ENCODE measurements at places on chromosomes 1 and 21.

DNA sequence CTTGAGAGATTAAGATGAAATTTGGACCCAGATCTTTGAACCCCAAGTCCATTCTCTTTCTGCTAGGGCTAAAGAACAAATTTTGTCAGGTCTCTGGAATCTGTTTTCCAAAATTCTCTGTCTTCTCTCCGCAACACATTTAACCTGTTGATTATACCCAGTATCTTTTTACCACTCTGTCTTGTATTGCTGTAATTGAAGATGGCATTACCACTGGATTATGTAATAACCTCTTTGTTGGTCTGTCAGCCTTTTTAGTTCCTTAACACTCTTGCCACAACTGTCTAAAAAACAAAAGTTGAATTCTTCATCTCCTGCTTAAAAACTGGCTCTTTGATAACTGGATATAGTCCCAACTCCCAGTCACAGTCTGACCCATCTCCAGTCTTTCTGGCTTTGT is 3.0 kb downstream of the SRP9 start:
- DNase-seq, result no peak

DNA sequence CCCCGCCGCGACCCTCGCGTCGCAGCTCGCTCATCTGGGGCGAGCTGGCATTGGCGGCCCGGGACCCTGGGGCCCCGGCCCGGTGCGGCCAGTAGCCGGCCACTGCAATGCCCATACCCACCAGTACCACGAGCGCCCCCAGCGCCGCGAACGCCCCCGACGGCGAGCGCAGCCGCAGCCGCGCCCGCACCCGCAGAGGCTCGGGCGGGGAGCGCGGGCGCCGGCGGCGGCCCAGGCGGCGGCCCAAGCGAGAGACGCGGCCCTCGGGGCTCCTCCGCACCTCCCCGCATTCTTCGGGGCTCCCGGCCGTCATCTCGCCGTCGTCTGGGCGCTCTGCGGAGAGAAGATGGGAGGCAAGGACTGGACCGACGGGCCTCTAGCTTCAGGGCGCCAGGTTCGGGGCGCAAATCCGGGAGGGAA is 2.2 kb downstream of the TMEM200B start:
- DNase-seq, result no peak

DNA sequence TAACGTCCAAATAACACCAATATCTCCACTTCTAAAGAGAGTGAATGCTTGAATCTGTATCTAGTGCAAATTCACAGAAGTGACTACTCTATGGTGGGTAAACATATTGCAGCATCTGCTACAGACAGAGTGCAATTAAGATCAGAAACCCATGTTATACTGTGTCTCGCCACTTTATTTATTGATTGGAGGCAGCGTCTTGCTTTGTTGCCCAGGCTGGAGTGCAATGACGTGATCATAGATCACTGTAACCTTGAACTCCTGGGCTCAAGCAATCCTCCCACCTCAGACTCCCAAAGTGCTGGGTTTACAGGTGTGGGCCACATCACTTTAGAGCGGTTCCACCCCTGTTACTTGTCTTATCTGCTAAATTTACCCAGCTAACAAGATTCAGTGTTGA is 57.0 kb downstream of the HLCS start:
- DNase-seq, result no peak

DNA sequence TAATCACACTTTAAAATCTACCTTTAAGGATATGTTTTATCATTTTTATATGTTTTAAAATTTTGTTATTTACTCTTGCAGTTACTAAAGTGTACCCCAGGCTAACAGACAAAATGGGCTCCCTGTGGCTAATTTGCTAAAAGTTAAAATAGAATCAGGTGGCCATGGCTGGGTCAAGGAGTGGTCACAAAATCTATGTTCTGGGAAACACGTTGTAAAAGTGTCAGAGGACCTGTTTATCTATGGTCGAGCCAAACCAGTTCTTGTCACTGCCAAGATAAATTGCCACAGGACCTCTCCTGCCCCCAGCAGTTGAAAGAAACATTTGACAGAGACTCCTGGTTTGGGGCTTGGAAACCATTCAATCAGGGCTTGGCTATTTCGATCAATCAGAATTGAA is 21.2 kb upstream of the TTLL7 start:
- no peak for DNase-seq

GRCh38 chr1:13517193-13517812 is 3.5 kb upstream of the LRRC38 start:
- no peak for DNase-seq

- DNase-seq, result no peak
Observed at GRCh38 chr21:33396436-33396835, 6.8 kb upstream of the IFNGR2 start.

- no peak for DNase-seq
Observed at GRCh38 chr1:182185136-182185535, 123.6 kb upstream of the ZNF648 start.

- DNase-seq, result no peak
Observed at GRCh38 chr21:44654576-44655175, at the start of gene KRTAP12-4. KRTAP12-4 (minus strand) TSS chr21:44654659; CDS start chr21:44654614, 45 bp downstream.

DNA sequence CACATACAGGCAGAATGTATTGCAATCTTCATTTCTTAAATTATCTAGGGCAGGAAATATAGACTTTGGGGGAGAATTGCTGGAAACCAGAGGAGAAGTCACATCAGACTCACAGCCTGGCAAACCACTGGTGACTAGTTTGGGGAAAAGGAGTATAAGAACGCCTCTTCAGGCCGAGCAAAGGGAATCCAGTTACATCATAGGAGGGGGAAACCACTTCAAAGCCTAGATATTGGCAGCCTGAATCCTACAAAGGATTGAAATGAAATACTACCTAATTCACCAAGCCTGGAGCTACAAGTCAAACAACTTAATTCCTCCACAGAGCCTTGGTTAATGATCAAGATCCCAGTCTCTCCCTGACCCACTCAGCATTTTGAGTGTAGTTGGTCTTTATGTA is 121.7 kb downstream of the SLC30A10 start:
- no peak for DNase-seq

- DNase-seq, result no peak
Observed at GRCh38 chr1:91226741-91227140, 177.9 kb downstream of the HFM1 start.

DNA sequence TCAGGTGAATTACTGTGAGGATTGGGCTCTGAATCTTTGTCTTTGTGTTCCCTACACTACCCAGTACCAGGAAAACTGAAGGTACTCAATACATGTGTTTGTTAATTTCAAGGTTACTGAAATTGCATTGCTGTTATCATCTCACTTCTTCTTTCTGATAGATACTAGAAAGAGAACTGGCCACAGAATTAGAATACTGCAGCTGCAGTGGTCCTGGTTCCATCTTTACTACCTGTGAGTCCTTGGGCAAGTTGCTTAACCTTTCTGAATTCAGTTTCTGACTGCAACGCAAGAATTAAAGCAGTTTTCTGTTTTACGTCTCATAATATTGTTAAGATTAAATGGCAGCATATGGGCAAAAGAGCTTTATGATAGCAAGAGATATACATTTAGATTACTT is 263.5 kb downstream of the LMO4 start:
- no peak for DNase-seq

- no peak for DNase-seq
Observed at GRCh38 chr1:78640462-78640861, 9.2 kb upstream of the IFI44 start.

GRCh38 chr1:57586842-57587241 is 163.0 kb upstream of the DAB1 start:
- DNase-seq, result no peak

GRCh38 chr1:28735961-28736449 is 735 bp upstream of the YTHDF2 start:
- no peak for DNase-seq

- DNase-seq, result no peak
Observed at GRCh38 chr1:108850929-108851328, 6.0 kb downstream of the AKNAD1 start.

GRCh38 chr1:86499987-86500593 is 31.4 kb downstream of the CLCA1 start:
- no peak for DNase-seq

DNA sequence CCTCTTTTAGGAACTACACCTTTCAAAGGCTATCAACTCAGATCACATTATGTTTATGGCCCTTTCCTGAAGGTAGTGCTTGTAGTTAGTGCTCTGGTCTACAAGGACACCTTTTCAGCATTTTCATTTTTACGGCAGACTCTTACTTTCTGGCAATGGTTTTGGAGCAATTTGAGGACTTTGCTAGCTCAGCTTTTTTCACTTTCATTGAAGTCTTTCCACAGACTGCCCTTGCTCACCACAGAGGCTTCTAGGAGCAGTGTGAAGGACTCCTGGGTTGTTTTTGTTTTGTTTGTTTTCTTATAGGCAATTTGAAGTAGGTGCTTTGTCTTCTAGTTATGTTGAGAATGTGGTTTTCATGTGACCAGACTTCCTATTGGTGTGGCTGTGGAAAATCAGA is 43.1 kb downstream of the CD55 start:
- no peak for DNase-seq

DNA sequence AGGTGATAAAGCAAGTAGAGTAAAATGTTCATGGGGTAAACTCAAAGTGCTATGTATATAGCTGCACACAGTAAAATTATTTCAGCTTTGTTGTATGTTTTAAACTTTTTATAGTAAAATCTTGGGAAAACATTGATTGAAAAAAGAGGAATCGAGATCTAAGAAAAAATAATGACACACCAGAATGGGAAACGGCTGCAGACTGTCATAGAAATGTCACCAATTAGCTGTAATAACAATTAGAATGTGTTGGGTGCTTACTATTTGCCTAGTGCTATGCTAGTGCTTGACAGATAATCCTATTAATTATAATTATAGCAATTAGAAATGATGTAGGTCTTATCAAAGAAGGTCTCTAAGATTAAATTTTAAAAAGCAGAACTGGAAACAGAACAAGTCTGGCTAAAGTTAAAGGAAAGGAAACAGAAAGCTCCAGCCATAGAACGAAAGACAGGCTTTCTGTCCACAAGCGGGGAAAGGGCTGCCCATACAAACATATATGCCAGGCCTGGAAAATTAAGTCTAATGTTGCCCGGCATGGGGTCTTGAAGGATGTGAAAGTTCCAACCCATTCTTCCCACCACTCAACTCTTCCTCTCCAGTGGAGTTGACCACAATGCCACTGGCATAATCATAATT is 5.0 kb downstream of the PCNX2 start:
- no peak for DNase-seq

DNA sequence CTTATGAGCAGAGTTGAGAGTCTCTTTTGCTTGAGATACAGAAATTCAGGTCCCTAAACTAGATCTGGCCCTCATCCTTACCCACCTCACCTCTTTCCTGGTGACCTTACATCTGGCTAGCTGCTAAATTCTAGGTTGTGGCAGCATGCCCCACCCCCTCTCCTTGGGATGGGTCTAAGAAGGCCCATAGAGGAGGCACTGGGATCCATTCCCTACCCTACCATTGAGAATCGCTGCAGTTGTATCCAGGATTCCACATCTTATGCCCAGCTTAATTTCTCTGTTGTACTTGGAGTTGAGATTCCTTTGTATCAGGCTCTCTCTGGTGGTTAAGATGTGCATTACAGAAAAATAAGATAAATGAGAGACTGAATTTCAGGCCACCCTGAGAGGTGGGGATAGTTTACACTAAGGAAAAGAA is 9.5 kb upstream of the TMEM39B start:
- no peak for DNase-seq

GRCh38 chr1:242197907-242198820 is 199.3 kb upstream of the MAP1LC3C start:
- DNase-seq, result no peak

DNA sequence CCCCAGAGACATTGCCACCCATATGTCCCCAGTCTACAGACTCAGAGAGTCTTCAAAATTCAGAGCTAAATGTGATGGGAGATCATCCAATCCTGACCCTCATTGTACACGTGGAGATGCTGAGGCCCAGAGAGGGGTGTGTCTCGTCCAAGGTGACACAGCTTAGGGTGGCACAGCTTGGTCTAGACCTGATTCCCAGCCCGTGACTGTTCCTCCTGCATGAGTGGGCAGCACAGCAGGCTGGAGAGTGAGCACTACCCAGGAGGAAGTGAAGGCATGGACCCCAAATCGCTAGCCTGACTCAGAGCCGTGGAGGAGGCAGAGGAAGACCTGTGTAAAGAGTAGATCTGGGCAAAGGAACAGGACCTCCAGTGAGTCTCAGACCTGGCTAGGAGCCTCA is 16.4 kb downstream of the S100A7 start:
- no peak for DNase-seq

DNA sequence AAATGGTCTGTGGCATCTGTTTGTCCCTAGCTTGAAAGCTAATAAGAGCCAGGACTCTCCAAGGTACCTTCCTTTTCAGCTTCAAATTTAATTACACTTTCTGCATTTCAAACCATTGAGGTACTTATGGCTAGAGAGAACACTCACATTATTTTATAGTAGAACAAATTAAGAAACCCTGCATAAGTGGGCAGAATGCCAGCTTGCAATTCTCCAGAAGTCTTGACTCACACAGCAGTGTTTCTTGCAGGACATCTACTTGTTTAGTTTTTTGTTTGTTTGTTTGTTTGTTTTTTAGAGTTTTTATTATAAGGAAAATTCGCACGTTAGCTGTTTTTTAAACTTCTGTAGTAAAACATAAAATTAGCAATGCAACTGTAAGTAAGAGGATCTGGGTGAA is 397.2 kb downstream of the NEGR1 start:
- DNase-seq, result no peak
